Occipital lobe (tissue), 3 donors: ENCODE measurements at places on chromosomes 4 and X.

DNA sequence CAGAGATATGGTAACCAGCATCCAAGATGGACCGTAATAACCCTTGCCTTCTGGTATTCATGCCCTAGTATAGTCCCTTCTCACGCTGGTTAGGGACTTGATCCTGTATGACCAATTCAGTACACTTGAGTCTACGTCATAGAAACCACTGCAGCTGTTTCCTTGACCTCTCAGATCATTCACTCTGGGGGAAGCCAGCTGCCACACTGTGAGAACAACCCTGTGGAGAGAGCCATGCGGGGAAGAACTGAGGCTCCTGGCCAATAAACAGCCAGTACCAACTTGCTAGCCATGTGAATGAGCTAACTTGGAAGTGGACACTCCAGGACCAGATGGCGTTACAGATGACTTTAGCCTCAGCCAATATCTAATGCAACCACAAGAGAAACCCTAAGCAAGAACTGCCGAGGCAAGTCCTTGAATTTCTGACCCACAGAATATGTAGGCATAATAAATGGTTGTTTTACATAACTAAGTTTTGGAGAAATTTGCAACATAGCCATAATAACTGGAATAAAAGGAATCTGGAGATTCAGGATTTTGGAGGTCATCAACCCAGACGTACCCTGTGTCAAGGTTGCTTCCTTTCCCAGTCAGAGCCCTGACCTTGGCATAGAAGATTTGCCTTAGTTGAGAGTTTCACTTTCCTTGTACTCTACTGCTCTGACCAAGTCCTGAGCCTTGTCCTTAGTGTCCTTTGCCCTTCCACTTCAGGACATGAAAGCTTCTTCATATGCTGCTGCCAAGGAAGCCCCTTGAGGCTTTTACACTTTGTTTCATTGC lies 87.3 kb upstream of the ZNF81 start:
- no peak for DNase-seq

DNA sequence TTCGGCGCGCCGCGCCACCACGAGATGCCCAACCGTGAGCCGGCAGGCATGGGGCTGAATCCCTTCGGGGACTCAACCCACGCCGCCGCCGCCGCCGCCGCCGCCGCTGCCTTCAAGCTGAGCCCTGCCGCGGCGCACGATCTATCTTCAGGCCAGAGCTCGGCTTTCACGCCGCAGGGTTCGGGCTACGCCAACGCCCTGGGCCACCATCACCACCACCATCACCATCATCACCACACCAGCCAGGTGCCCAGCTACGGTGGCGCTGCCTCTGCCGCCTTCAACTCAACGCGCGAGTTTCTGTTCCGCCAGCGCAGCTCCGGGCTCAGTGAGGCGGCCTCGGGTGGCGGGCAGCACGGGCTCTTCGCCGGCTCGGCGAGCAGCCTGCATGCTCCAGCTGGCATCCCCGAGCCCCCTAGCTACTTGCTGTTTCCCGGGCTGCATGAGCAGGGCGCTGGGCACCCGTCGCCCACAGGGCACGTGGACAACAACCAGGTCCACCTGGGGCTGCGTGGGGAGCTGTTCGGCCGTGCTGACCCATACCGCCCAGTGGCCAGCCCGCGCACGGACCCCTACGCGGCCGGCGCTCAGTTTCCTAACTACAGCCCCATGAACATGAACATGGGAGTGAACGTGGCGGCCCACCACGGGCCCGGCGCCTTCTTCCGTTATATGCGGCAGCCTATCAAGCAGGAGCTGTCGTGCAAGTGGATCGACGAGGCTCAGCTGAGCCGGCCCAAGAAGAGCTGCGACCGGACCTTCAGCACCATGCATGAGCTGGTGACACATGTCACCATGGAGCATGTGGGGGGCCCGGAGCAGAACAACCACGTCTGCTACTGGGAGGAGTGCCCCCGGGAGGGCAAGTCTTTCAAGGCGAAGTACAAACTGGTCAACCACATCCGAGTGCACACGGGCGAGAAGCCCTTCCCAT lies 1.1 kb downstream of the ZIC3 start:
- no peak for DNase-seq

GRCh38 chrX:103550415-103551051 lies 31.2 kb upstream of the RAB40A start:
- DNase-seq: no peak

DNA sequence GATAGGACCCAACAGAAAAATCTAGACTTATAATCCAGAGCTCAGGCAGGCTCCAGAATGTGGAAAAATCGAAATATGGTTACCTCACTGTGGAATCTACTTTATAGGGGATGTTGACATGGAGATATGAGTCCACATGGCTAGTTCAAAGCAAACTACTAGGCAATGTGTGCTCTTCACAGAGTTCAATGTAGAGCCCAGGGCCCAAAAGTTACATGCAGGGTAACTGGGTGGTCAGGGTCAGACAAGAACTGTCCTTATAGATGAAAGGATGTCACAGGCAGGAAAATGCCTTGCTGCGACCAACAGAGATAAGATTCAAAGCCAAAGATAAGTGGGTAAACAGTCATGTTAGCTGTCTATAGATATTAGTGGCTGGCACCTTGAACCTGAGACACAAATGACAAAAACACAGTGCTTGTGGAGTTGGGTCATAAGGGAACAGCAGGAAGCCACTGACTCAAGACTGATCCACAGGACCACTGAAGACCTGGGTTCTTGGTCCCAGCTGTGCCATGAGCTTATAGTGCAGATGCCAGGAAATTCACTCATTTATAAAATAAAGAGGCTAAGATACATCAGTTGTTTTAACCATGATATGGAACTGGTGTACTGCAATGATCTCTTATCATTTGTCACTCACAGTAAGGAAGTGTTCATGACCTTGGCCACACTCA lies 101.7 kb upstream of the MBNL3 start:
- no peak for DNase-seq

DNA sequence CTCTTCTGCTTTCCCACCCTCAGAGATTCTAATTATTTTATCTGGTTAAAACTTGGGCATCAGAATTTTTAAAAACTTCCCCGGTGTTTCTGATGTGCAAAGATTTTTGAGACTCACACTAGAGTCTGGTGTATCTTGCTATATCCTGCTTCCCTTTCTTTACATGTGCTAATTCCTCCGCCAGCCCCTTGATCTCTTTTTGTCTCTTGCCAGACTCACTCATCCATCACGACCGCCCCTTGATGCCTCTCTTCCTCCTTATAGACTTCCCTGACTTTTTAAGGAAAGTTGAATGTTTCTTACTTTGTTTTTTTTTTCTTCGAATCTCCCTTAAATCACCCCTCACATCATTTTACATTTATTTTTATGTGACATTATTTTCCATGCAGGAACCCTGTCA lies 274.9 kb upstream of the PITX2 start:
- DNase-seq: no peak

GRCh38 chr4:126727461-126727860 lies 905.3 kb upstream of the INTU start:
- no peak for DNase-seq

- DNase-seq: no peak
Measured at GRCh38 chr4:128866269-128866668, 56.8 kb downstream of the JADE1 start.

DNA sequence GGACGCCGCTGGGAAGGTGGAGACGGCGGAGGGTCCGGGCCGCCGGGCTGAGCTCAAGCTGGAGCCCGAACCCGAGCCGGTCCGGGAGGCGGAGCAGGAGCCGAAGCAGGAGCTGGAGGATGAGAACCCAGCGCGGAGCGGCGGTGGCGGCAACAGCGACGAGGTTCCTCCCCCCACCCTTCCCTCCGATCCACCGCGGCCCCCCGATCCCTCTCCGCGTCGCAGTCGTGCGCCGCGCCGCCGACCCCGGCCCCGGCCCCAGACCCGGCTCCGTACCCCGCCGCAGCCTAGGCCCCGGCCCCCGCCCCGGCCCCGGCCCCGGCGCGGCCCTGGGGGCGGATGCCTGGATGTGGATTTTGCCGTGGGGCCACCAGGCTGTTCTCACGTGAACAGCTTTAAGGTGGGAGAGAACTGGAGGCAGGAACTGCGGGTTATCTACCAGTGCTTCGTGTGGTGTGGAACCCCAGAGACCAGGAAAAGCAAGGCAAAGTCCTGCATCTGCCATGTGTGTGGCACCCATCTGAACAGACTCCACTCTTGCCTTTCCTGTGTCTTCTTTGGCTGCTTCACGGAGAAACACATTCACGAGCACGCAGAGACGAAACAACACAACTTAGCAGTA lies 483 bp downstream of the USP27X start:
- no peak for DNase-seq

DNA sequence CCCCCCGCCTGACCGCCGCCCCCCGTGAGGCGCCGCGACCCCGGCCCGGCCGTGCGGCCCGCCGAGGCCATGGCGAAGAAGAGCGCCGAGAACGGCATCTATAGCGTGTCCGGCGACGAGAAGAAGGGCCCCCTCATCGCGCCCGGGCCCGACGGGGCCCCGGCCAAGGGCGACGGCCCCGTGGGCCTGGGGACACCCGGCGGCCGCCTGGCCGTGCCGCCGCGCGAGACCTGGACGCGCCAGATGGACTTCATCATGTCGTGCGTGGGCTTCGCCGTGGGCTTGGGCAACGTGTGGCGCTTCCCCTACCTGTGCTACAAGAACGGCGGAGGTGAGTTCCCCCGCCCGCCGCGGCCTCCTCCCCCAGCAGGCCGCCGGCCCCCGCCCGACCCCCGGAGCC lies 780 bp downstream of the SLC6A8 start:
- DNase-seq: no peak

DNA sequence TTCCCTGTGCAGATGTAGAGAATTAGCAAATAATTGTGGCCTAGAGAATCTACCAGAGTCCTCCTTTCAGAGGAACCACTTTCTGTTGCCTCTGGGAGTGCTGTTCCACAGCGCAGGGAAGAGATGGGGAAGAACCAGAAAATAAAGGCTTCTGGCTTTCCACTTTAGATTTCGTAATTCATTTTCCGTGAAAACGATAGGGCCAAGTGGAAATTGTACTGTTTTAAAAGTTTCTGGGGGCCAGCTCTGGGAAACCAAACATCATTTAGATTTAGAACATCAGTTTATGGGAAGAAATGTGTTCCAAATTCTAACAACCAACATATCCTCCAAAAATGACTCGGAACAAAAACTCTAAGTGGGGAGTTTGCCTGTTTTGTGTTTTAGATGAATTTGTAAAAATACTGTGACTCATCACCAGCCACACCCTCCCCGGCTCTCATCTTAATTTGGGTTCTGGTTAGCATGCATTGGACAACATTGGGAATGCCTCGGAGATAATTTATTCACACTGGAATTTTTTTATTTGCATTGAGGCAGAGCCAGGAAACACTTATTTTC lies 65.2 kb upstream of the LNX1 start:
- DNase-seq: no peak

DNA sequence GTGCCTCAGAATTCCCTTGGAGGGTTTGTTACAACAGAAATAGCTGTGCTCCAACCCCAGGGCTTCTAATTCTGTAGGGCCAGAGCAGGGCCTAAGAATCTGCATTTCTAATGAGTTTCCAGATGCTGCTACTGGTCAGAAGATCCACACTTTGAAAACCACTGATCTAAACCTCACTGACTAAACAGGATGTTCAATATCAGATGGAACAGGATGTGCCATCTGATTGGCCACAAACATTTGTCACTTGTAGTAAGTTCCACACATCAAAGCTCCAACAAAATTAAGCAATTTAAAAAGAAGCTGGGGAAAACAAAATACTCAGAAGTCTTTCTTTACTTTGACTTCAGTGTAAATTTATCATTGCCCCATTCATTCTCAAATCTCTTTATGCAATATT lies 14.3 kb downstream of the CASK start:
- no peak for DNase-seq

DNA sequence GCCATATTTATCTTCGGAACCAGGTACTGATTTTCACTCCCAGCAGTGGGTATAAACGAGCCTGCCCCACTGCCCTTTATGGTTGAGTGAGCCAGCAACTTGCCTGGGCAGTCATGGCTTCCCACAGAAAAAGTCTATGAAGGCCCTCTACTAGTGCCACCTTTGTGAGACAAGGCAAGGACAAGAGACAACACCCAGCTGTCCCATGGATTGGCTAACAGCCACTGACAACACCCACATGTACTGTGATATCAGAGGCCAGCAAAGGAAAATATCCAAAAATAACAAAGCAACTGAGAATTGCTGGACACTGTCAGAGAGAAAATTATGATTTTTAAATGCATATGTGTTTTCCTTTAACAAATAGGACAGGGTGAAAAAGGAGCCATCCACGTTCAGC lies 248.4 kb upstream of the TTC29 start:
- DNase-seq: no peak

GRCh38 chrX:2267890-2268289 lies 232.9 kb downstream of the DHRSX start:
- no peak for DNase-seq

DNA sequence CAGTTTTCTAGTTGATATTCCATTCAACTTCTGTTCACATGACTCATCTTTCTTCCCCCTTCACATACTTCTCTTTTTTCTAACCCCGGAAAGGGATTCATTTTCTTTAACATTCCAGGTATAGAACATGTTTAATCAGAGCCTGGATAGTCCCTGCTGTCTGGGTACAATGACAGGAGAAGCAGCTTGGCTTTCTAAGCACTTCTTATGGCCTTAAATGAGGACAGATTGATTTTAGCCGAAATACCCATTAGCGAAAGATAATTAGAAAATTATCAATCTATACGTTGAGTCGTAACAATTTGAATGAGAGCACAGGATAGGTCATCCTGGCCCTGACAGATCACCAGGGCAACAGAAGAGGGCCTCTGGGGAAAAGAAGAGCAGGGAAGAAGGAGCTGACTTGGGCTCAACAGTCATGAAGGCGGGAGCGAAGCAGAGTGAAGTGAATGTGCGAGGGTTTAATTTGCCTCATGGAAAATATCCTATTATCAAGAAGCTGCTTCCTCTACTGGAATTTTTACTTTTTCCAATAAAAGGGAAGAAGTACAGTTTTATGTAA lies 62.2 kb downstream of the PPP1R2C start:
- no peak for DNase-seq

DNA sequence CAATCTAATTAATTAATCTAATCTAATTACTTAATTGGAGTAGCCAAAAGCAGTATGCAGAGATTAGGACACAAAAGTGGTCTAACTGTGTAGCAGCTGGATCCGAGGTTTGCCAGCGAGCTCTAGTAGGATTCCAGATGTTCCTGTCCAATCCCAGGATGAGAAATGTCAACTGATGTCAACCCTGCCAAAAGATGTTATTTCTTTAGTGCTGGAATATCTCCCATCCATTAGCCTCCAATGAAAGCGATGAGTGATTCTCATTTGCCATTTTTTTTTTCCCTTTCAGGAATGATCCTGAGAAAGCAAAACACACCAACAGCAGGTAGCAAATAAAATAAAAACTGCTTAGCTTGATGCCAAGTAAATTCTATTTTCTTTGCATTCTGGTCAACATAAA lies 372.9 kb downstream of the STIM2 start:
- no peak for DNase-seq
